Gastrocnemius medialis (tissue), 4 donors: ENCODE measurements at places on chromosomes 12 and 14.

DNA sequence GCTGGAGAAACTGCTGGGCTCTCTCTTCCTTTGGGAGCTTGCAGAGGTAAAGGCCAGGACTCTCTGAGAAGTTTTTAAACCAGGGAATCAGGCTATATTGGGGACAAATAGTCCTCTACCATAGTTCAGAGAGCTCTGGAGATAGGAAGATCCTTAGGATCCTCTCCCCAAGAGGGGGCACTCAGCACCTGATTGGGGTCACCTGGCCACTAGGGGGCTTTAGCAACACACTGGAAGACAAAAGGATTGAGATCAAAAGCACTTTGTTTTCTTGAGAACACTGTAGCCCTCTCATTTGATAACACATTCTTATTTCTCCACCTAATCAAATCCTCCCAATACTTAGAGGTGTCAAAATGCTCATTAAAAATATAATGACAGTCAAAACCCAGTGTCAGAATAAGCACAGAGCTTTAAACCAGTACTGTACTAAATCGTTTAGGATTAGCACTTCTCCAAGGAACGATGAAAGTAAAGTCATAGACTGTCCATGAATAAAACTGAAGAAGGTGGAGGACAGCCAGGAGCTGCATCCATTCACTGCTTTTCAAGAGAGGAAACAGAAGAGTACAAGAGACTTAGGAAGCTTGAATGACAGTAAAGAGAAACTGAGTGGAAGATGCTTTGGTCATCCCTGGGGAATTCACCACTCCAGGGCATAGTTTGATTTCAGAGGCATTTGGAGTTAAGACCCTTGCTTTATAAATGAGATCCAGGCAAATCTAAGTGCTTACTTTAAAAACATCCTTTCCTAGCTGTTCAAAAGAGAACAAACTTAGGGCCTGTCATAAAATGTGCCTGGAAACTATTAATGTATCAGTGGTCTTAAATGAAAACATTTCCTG is 26.5 kb downstream of the BMP4 start:
- no peak for DNase-seq

DNA sequence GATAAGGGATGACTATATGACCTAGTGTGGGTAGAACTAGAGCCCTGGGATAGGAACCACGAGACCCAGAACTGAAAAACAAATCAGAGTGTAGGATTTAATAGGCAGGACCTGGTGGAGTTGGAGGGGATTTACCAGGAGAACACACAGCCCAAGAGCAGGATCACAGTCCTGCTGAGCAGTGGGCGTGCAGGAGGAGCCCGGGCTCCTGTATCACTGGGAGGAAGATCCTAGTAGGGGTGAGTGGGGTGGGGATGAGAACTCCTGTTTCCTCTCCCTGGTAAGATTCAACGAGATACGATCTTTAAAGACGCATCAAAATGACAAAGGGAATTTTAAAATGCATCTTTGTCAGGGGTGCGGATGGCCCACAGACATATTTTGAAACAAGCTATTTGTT is 220.1 kb downstream of the GALC start:
- no peak for DNase-seq

DNA sequence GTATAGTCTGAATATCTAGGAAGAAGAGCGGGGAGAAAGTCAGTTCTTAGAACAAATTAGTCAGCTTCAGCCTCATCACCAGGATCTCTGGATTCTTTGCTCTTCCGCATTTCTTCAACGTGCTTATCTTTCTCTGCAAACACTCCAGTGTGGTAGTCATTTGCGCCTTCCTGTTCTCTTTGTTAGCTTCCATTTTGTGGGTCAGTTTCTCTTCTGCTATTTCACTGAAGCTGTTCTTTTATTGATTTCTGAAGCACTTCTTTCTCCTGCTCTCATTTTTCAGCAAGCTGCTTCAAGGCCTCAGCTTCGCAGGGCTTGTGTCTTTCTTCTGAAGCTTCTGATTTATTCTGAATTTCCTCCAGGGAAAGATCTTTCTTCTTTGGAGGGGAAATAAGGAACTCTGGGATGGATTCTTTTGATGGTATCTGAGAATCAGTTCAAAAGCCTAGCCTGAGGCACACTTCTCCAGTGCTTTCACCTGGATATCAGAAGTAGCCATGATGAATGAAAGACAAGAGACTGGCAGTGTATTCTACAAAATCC is 13.5 kb downstream of the AMN1 start:
- DNase-seq: no peak

- DNase-seq: no peak
Measured at GRCh38 chr12:6821591-6822425, at the start of gene GPR162. TSS of gene GPR162 (plus strand) at chr12:6821821. CDS start at chr12:6823899, 2,078 bp downstream.

DNA sequence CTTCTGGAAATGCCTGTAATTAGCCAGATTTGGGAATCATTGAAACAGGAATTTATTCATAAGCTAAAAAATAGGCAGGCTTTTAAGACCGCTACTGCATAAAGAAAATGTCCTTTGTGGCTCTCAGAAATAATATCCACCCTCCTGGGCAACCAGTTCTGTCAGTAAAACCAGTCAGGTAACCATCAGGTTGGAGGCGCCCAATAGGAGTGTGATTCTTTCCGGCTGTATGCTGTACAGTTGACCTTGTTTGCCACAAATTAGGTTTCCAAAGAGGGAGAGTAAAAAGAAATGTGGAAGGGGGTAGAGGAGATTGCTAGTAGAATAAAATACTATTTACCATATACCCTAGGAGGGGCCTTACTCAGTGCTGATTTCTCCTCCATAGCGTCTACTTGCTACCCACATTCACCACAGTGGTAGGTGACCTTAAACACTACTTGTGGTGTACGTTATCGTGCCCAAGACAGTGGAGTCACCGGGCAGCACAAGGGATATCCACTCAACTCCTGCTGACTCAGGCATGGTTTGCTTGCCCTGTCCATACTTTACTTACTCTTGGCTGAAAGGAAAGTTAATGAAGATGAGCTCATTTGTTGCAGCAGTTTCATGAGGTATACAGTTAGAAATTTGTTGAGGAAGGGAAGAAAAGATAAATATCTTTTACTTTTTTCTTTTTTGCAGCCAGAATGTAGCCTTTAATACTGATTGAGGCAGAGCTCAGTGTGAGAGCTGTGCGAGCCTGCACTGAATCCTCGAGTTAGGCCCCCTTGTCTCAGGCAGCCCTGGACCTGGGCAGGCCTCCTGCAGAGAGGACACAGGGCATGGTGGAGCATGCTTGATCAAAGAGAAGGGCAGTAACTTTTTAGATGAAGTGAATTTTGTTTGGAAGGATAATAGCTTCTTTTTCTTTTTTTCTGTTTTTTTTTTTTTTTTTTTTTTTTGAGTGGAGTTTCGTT is 76.7 kb downstream of the DIP2B start:
- DNase-seq: no peak

GRCh38 chr14:52244997-52245396 is 22.5 kb upstream of the PTGDR start:
- no peak for DNase-seq
